ENCODE measurements at places on chromosomes 11 and 22.

GRCh38 chr22:27903805-27904473 lies 15.1 kb downstream of the PITPNB start:
- DNase-seq: no peak

DNA sequence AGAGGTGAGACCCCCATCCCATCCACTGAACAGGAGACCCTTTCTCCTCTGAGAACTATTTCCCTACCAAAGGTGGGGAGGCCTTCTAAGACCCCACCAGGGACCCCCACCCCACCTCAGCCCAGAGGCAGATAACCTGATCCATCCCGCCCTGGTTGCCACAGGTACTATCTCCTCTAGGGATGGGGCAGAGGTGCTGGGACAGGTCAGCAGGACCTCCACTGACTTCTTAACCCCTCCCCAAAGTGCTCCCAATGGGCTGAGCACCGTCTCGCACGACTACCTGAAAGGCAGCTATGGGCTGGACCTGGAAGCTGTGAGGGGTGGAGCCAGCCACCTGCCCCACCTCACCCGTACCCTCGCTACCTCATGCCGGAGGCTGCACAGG lies 4.3 kb downstream of the INPPL1 start:
- no peak for DNase-seq

GRCh38 chr11:41382927-41383326 lies 76.5 kb downstream of the LRRC4C start:
- DNase-seq: no peak

DNA sequence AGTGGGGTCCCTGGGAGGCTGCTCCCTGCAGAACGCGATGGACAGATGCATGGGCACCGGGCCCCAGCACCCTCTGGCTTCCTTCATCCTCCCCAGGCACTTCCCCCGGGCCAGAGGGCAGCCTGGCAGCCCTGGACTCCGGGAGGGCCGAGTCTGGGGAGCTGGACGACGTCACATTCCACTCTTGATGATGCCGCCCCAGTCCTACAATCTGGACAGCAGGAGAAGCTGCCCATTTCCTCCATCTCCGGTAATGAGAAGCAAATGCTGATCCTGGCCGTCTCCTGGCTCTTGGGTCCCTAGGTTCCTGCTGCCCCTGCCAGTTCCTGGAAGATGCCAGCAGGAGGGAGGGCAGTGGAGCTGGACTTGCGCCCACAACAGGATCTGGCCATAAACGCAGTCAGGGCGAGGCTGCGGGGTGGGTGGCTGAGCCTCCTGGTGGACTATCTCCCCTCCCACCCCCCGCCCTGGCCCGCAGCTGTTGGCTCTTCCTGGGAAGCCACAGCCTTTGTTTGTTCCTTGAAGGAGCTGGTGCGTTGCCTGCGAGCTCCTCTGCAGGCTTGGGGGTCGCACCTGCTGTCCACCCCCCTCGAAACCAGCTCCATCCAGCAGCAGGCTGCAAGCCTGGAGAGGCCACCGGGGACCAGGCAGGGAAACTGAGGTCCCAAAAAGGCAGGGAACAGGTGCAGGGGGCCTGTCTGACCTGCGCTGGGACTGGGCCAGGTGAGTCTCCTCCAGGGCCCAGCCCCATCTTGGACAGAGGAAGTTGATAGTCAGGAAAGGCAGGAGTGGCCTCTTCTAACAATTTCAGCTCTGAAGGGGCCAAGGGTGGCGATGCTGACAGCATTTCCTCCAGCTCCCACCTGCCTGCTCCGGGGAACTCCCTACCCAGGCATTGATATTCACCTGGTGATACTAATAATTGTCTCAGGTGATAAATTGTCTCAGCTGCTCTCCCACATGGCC lies 17.9 kb upstream of the MUC6 start:
- no peak for DNase-seq

DNA sequence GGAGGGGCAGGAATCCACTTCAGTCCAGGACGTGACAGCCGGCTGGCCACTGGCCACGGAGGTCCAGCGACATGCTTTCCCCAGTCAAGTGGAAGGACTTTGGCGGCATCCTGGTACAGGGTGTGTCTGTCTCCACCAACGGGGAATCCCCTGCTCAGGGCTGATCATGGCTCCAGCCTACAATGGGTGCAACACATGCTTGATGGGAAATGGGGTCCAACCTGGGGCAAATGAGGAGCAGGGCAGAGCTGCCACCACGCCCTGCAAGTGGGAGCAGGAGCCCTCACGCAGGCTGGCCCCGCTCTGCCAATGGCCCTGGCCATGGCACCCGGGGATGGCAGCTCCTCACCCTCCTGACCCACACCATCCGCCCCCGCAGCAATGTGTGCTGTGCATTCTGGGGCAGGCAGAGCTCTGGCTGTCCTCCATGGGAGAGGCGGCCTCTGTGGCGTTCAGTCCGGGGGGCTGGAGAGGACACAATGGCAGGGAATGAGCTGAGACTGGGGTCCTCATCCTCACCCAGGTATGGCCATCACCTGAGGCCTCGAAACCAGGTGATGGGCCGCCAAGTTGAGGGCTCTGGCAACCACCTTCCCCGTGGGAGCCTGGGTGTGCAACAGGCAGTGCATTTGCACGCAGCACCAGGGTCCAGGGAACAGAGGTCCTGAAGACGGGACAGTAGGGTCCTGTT lies 5.8 kb upstream of the SEPTIN5 start:
- no peak for DNase-seq

DNA sequence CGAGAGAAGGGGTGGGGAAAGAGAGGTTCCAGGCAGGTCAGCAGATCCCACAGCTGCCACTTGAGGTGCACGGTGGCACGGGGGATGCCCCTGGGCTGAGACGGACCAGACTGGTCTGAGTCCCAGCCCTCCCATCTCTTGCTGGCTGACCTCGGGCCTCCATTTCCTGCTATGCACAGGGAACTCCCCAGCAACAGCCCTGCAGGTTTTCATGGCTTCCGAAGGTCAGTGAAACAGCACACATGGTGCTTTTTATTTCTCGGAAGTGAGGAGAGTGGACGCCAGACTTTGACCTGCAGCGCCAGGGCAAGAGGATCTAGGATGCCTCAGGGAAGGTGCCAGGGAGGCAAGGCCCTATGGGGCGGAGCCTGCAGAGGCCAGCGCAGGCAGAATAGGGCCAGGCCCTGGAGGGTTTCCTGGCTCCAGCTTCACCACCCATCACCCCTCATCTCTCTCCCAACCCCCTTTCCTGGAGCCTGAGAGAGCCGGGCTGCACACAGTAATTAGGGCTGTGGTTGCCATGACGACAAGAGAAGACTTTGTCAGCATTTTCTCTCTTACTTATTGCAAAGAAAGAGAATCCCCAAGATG lies 29.5 kb downstream of the SLC22A12 start:
- DNase-seq: no peak

DNA sequence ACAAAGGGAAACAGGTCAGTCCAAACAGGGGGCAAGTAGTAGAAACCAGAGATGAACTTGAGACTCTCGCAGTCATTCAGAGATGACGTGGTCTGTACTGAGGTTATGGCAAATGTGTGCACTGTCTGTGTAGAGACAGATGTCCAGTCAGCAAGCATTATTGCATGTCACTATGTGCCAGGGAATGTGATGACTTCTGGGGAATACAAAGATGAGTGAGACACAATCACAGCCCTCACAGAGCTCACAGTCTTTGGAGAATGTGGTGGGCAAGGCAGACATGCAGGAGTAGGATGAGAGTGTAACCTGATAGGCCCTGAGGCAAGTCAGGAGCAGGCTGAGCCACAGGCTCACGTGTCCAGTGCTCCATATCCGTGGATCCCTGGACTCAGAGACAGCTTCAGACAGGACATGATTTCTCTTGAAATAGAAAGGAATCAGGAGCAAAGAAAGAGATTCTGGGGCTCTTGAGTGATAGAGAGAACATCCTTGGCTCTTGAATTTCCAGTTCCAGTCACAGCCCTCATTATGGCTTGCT lies 550.7 kb downstream of the ETS1 start:
- no peak for DNase-seq

GRCh38 chr11:133706925-133707794 lies 138.2 kb downstream of the SPATA19 start:
- no peak for DNase-seq

DNA sequence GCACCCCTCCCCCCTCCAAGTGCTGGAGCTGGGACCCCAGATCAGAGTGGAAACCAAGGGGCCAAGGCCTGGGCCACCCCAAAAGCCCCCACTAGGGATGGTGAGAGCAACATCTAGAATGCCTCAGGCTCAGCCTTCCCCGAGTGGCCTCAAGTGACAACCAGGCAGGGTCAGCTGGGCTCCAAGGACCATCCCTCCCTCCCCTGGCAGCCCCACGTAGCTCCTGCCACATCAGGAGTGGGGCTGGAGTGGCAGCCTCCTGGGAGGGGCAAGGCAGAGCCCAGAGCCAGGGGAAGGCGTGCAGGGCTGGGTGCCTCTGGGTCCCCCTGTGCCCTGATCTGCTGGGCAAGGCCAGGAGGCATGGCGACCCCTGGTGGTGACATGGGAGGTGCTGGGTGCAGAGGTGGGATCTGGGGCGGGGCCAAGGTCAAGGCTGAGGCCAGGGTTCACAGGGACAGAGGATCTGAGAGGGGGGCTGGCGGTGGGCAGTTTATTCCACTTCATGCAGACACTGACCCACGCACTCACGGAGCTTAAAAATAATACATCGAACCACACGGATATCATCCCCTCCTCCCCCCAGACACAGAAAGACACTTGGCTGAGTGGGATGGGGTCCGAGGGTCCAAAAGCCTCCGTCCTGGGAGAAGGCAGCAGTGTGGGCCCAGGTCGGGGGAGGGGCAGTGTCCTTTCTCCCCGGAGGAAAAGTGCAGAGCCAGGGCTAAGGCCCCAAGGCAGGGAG lies 15.8 kb upstream of the EHD1 start:
- no peak for DNase-seq

DNA sequence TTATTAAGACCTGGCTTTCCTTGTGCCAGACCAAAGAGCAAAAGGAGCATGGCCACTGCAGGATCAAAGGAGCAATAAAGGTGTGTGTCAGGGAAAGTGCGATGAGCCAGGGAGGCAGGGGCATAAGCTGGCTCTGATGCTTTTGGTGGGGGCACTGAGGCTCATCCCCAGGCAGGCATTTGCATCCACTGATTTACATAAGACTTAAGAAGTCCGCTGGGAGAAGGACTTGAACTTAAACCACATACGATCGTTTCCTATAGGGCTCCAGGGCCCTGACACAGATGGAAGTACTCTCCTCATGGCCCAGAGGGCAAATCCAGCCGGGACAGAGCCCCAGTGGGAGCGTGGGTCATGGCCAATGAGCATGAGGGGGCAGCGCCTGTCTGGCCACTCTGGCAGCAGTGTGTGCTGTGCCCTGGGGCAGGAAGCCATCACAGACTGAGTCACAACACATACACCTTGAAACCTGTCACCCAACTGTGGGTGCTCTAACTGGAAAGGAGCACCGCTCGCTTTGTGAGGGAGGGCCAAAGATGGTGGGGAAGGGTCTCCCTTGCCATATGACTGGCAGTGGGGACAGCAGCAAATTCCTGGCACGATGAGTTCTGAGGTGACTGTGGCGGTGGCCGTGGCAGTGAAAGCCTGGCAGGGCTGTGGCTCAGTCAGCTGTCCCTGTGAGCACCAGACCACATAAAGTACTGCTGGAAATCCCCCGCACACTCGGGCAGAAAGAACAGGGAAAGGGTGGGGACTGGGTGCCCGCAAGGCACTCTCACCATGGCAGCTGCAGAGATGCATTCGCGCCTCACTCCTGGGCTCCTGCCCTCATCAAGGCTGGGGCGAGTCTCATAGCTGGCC lies 79.4 kb upstream of the LMO1 start:
- DNase-seq: no peak

GRCh38 chr11:128496692-128497060 lies 90.7 kb downstream of the ETS1 start:
- no peak for DNase-seq

DNA sequence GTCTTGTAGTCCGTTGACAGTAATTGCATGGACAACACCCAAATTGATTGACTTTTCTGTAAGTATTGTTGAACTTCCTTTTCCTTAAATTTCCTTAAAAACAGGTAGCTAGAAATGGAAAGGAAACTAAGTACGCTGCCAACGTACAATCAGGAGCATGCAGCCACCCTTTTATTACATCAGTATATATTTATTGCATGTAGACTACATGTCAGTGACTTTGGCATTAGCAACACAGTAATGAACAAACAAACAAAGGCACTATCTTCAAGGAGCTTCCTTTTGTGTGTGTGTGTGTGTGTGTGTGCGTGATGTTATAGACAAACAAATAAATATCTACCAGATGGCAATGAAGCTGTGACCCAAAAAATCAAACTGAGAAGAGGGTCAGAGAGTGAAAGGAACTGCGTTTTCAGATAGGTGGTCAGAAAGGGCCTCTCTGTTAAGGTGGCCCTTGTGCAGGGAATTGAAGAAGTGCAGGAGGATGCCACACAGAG lies at the start of gene OR9Q1:
OR9Q1 (plus strand) TSS at position 447 of the 497 bp plus-strand sequence. CDS start 155,564 bp downstream, outside the sequence.
- DNase-seq: no peak

DNA sequence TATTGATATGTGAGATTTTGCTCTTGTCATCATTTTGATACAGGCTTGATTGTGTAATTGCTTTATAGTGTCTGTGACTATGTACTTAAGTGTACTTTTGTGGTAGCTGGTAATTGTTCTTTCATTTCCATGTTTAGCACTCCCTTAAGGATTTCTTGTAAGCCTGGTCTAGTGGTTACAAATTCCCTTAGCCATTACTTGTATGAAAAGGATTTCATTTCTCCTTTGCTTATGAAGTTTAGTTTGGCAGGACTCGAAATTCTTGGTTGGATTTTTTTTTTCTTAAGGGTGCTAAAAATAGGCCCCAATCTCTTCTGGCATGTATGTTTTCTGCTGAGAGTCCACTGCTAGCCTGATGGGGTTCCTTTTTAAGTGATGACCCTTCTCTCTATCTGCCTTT lies 346.8 kb downstream of the JRKL start:
- no peak for DNase-seq
